Small intestine (tissue), 16 donors: ENCODE measurements at places on chromosomes 16 and 17. TPM values are rescaled to one million over a fixed set of nuclear protein-coding genes. Genes with fewer than 3 reads are reported as not detected.

DNA sequence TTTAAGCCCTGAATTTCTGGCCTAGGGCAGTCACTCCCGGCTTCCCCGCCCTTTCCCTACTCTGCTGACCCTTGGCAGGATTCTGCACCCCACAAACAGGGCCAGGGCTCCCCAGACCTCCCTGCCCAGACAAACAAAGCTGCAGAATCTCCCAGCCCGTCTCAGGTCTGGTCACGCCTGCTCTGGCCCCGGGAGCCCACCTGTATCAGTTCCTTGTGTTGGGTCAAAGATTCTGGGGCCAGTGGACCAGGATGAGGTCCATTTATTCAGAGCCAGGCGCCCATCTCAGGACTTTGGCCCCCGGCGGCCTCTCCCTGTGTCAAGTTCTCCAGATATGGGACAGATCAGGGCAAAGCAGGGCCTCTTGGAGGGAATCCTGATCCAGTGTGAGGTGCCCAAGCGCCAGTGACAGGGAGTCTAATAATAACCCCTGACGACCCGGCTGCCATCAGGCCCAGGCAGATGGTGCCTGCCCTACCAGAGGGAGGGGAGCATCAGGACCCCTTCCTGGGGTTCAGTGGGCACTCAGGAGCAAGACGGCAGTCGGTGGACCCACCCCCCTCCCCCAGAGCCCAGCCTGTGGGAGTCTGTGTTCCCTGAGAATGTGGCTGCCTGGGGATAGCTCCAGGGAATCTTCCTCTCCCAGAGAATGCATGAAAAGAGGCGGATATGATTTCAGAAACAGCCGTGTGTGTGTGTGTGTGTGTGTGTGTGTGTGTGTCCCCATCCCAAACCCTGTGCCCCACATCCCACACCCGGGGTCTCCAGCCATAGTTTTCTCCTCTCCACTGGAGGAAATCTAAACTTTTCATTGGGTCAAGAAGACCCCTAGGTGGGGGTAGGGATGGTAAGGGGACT, 1.3 kb downstream of the TTYH2 start:
- peak overlapping the region; percentile 70 for H3K27ac ChIP-seq
- peak; percentile 76 for DNase-seq
- H3K36me3 ChIP-seq, result peaks cover 3% of the 10 kb centered on the region
- peak overlapping the region; percentile 57 for H3K4me3 ChIP-seq
- peaks cover 2% of the 10 kb centered on the region for H3K4me1 ChIP-seq

- no peak overlapping the region for H3K27ac ChIP-seq
- H3K4me1 ChIP-seq, result no peaks in the 10 kb centered on the region
- H3K27me3 ChIP-seq, result no peaks in the 10 kb centered on the region
- H3K36me3 ChIP-seq, result no peaks in the 10 kb centered on the region
- DNase-seq, result no peak
Measured at GRCh38 chr16:13099822-13100221, 198.4 kb downstream of the SHISA9 start.

DNA sequence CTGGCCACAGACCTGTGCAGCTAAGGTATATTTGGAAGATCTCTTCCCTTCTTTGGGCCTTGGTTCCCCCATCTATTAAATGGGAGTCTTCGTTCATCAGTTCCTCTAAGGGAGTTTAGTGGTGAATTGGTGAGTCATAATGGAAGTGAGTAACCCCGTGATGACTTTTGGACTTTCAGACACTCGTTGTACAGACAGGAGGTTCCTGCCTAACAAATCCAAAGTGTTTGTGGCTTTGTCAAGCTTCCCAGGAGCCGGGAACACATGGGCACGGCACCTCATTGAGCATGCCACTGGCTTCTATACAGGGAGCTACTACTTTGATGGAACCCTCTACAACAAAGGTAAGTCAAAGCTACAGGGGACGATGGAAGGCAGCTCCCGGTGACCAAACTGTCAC, 40.4 kb downstream of the WSCD1 start:
- H3K27me3 ChIP-seq, result no peaks in the 10 kb centered on the region
- no peak for DNase-seq
- no peak overlapping the region for H3K4me3 ChIP-seq

- H3K4me1 ChIP-seq, result no peaks in the 10 kb centered on the region
- no peaks in the 10 kb centered on the region for H3K36me3 ChIP-seq
- H3K27me3 ChIP-seq, result no peaks in the 10 kb centered on the region
- no peak overlapping the region for H3K4me3 ChIP-seq
Measured at GRCh38 chr17:71164561-71164960, 956.3 kb upstream of the SOX9 start.

GRCh38 chr17:56577190-56577842, 16.2 kb upstream of the NOG start:
- no peak overlapping the region for H3K4me3 ChIP-seq
- no peaks in the 10 kb centered on the region for H3K4me1 ChIP-seq
- H3K27ac ChIP-seq, result no peak overlapping the region
- DNase-seq, result no peak

- DNase-seq, result no peak
- H3K27me3 ChIP-seq, result no peaks in the 10 kb centered on the region
- no peak overlapping the region for H3K27ac ChIP-seq
- no peaks in the 10 kb centered on the region for H3K36me3 ChIP-seq
- H3K4me1 ChIP-seq, result no peaks in the 10 kb centered on the region
Measured at GRCh38 chr16:49496656-49497055, 123.1 kb downstream of the C16orf78 start.

Gene RCVRN
- 0.38 TPM for polyA plus RNA-seq

DNA sequence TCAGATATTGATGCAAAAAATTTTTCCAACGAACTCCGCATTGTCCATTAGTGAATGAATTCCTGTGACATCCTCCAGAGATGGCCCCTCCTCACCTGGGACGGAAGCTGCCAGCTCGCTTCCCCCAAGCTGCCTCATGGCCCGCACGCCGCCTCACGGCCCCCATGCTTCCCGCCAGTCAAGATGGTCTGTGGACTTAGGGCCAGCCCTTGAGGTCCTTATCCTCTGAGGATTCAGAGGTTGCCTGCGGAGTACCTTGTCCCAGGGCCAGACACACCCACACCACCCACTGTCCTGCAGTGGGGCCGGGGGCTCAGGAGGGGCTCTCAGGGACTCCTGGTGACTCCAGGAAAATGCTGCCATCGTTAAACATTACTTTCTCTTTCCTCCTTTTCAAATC, 73.6 kb downstream of the SEC14L1 start:
- DNase-seq, result no peak
- H3K36me3 ChIP-seq, result peaks cover 72% of the 10 kb centered on the region
- no peak overlapping the region for H3K27ac ChIP-seq
- no peaks in the 10 kb centered on the region for H3K4me1 ChIP-seq

Gene RASL10B
- 0.27 TPM for polyA plus RNA-seq

- no peak overlapping the region for H3K4me3 ChIP-seq
- no peaks in the 10 kb centered on the region for H3K4me1 ChIP-seq
- no peak overlapping the region for H3K27ac ChIP-seq
- peaks cover 3% of the 10 kb centered on the region for H3K36me3 ChIP-seq
- no peaks in the 10 kb centered on the region for H3K27me3 ChIP-seq
Measured at GRCh38 chr16:2451851-2452320, 8.0 kb upstream of the TEDC2 start.

DNA sequence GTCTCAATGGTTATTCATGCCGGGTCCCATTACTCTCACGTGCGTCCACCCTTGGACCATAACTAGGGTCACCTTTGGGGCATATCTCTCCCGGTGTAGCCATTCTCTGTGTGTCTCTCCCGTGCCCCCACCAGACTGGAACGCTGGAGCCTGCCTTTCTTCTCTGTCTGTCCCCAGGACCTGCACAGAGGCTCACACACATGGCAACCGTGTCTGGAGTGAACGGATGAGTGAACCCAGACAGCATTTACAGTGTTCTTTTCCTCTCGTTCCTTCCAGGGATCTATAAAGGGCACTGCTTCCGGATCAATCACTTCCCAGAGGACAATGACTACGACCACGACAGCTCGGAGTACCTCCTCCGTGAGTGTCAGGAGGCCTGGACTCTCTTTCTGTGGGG, 26.4 kb upstream of the CACNG1 start:
- no peak for DNase-seq
- no peaks in the 10 kb centered on the region for H3K27me3 ChIP-seq
- H3K27ac ChIP-seq, result no peak overlapping the region
- H3K4me3 ChIP-seq, result no peak overlapping the region
- no peaks in the 10 kb centered on the region for H3K36me3 ChIP-seq
- H3K4me1 ChIP-seq, result no peaks in the 10 kb centered on the region

Gene SSTR5
- not detected for polyA plus RNA-seq

DNA sequence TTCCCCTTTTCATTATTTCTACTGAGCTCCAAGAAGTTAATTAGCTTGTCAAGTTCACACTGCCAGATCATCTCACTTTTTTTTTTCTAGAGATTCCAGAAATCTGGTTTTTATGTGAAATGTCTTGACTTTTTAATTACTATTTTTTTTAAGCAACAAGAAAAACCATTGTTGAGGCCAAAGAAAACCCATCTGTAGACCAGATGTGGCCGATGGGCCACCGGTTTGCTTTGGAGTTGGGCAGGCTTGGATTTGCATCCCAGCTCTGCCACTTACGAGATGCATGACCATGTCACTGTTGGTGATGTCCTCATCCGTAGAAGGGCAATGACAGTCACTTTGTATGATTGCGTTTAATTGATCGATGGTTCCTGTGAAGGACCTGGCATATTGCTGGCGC, 34.2 kb upstream of the MRTFB start:
- no peaks in the 10 kb centered on the region for H3K36me3 ChIP-seq
- no peak overlapping the region for H3K4me3 ChIP-seq
- no peak for DNase-seq
- no peaks in the 10 kb centered on the region for H3K4me1 ChIP-seq
- no peak overlapping the region for H3K27ac ChIP-seq

DNA sequence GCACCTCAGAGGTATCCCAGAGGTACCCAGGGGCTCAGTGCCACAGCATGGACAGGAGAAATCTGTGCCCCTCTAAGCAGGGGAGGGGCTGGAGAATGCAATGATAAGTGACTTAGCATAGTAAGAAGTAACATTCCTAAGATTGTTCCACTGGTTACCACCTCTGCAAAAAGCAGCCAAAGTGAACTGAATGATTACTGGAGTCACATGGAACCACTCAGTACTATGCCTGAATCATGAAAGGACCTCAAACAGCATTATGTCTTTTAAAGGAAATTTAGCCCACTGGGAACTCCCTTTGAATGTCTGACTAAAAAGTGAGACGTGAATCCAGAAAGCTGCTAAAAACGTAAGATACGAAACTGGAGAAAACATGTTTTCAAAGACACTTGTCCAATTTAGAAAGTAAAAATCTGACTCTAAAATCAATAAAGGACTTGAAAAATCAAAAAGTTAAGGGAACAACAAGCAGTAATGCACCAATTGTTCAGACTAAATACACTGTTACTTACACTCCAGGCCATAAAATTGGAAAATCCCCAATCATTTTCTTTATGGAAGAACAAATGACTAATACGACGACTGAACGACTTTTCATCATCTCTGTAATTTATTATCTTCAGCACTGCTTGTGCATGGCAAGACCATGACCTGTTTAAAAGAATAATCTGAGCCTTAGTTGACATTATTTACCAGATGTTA, 38.6 kb downstream of the LITAFD start:
- H3K27me3 ChIP-seq, result no peaks in the 10 kb centered on the region
- no peak for DNase-seq
- peaks cover 60% of the 10 kb centered on the region for H3K36me3 ChIP-seq

DNA sequence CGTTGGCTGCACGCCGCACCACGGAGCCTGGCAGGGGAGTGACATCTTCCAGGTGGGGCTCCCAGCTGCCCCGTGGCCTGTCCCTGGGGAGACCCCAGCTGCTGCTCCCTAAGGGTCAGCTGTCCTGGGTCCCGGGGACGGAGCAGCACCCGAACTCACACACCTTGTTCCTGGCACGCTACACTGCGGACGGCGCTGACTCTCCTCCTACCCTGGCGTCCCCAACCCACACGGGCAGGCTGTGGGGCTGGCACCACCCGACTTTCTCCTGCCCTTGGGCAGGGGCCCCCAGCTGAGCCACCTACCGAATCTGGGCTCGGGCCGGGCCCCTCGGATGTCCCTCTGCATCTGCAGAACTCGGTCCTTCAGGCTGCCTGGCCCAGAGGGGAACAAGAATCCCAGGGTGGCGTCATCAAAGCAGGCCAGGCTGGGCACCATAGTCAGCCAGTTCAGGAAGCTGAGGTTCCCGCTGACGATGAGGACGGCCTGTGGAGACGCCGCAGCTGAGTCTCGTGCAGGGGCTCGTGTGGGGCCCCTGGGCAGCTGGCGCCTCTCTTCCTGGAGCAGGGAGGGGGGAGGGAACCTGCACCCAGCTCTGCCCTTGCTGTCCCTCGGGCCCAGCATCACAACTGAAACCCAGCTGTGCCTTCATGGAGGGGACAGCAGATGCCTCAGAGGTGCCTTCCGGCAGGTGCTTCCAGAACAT, 70.5 kb upstream of the GNG13 start:
- no peaks in the 10 kb centered on the region for H3K4me1 ChIP-seq
- H3K36me3 ChIP-seq, result no peaks in the 10 kb centered on the region
- H3K27ac ChIP-seq, result no peak overlapping the region
- no peaks in the 10 kb centered on the region for H3K27me3 ChIP-seq
- no peak for DNase-seq
- H3K4me3 ChIP-seq, result no peak overlapping the region

Gene TEFM
- 12.9 TPM for polyA plus RNA-seq

- peaks cover 7% of the 10 kb centered on the region for H3K4me1 ChIP-seq
- H3K27me3 ChIP-seq, result no peaks in the 10 kb centered on the region
- no peaks in the 10 kb centered on the region for H3K36me3 ChIP-seq
- peak overlapping the region; percentile 92 for H3K27ac ChIP-seq
- DNase-seq, result no peak
Measured at GRCh38 chr17:78879635-78880186, 23.3 kb downstream of the CEP295NL start.

DNA sequence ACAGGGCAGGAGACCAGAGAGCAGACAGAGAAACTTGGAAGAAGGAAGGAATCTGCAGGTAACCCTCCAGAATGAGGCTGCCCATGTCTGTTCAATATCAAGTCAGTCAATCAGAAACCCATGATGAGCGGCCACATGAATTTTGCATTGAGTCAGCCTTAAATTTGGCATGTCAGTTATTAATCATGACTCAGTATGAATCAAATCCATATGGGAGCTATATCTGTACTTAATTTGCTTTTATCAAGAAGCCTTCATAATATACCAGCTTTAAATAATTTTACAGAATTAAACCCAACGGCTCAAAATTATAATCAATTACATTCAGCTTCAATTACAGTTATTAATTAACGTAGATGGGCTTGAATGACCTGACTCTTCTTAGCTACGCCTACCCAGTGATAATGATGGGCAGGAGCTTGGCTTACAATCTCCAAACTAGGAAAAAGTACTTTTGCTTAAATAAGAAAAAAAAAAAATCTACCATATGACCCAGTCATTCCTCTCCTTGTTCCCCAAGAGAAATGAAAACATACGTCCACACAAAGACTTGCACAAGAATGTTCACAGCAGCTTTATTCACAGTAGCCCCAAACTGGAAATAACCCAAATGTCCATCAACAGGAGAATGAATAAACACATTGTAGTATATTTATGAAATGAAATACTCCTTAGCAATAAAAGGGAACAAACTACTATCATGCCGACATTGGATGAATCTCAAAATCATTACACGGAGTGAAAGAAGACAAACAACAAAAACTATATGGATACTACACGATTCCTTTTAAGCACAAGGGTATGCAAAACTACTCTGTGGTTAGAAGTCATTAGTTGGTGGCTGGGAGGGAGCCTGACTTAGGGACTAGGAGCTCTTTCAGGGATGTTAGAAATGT, 48.6 kb downstream of the SLC39A11 start:
- H3K4me3 ChIP-seq, result no peak overlapping the region
- no peaks in the 10 kb centered on the region for H3K36me3 ChIP-seq
- H3K27ac ChIP-seq, result no peak overlapping the region
- no peak for DNase-seq
- H3K4me1 ChIP-seq, result no peaks in the 10 kb centered on the region
- H3K27me3 ChIP-seq, result no peaks in the 10 kb centered on the region
